HTR-8/SVneo (cell line): ENCODE measurements at places on chromosomes 4 and X.

DNA sequence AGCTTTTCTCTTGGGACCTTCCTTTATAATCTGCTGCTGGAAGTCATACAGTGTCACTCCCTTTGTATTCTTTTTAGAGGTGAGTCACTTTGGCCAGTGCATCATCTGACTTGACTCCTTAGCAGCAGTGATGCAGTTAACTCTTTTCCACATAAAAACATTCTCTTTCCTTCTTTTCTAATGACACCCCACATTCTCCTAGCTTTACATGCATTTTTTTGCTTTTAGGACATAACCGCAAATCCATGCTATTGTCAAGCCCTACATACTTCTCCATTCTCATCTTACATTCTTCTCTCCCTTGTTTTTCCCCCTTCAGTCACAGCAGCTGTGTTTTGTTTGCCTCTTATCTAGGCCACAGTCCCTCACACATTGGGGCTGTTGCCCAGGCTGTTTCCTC lies 55.1 kb downstream of the ZNF330 start:
- DNase-seq = peak; percentile 28

DNA sequence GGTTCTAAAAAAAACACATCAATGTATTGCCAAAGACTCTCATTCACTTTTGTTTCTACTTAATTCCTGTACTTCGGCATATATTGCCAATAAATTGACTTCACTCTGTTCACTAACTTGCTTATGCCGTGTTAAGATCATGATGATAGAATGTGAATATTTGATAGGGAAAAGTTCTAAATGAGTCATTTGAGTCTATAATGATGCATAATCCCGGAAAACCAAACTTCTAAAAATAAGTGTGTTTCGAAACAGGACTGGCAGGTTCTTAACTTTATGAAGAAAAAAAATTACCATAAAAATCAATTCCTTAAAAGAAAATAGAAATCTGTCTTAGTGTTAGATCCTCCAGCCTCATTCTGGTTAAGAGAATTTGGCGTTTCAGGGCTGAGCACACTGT lies 387.5 kb upstream of the FTHL17 start:
- DNase-seq = no peak

- DNase-seq = peak; percentile 13
Observed at GRCh38 chrX:19990151-19990555, 708 bp downstream of the BCLAF3 start.

DNA sequence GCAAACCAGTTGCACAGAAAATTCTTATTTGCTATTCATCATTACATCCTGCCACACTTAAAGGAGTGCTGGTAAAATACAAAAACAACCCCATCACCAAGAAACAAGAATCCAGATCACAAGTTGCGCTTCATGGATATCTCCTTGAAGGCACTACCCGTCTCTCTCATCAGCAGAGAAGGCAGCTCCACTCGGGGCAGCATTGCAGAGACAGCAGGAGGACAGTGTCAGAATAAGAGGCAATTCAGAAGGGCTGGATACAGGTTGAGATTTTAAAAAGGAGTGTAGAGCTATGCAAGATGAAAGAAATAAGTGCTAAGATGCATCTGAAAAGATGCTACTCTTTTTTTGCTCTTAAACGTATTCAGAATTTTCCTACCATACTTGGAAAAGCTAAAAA lies 71.4 kb downstream of the LDB2 start:
- no peak for DNase-seq

GRCh38 chrX:21907260-21907659 lies 33.2 kb upstream of the SMS start:
- DNase-seq = no peak

GRCh38 chrX:22634083-22634482 lies 361.4 kb downstream of the CBLL2 start:
- no peak for DNase-seq
